ENCODE measurements at places on chromosomes 2 and 18.

GRCh38 chr2:188701836-188702235 is 272.3 kb upstream of the COL3A1 start:
- no peak for DNase-seq

GRCh38 chr2:194060269-194060668 is 1596.8 kb upstream of the SLC39A10 start:
- DNase-seq, result no peak

- no peak for DNase-seq
These were observed 229.0 kb upstream of the HS6ST1 start for GRCh38 chr2:128547667-128548066.

GRCh38 chr2:167749016-167749415 is 498.4 kb downstream of the STK39 start:
- no peak for DNase-seq

DNA sequence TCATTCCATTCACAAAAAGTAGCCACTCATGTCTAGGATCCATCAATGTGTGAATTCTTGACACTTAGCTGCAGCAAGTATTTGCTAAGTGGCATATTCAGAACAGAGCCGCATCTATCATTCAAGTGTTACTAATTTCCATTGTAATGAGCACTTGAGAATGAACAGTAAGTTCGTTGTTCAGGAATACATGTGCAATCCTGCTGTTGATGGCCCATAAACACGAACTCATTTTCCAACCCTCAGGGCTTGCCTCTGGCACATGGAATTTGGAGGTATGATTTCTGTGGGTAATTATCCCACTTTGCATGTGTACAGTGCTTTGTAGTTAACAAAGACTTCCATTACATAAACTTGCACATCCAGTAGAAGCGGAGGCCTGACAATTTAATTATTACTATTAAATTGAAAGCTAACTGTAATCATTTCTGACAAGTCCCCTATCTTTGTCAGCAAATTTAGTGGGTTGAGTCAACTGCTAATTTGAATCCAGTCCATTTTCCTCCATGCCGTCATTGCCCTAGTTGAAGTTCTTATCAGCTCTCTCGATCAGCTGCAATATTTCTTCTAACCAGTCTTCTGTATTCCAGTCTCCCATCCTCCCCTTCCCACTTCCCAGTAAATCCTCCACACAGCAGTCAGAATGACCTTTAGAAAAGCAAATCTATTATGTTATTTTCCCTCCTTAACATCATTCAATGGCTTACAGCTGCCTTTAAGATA is 116.0 kb upstream of the AQP4 start:
- DNase-seq, result no peak

DNA sequence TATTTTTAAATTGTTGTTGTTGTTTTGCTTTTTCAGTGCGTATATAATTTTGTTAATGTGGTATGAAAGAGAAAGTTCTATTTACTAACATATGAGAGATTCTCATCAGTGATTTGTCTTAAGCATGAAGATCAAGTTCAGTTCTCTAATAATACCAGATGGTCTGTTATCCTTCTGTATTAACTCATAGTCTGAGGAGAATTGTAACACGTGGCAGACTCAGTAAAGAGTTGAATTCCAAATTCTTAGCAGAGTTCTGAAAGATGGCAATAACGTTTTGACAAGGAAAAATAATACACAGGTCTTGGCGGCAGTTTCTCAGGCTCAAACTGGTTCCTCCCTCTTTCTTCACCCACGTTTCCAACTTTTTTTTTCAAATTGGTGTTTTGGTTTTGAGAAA is 17.2 kb upstream of the COL3A1 start:
- no peak for DNase-seq

GRCh38 chr2:6423944-6424343 is 441.8 kb downstream of the CMPK2 start:
- no peak for DNase-seq

Data from stimulated activated CD4-positive, alpha-beta T cell treated with anti-CD3 and anti-CD28 coated beads, Interleukin-2, amount 100 ng/mL, for 24 hours (primary cell).